Chondrocyte (in vitro differentiated cells): ENCODE measurements at places on chromosomes 1 and 21.

- no peak overlapping the region for H3K4me3 ChIP-seq
- no peaks in the 10 kb centered on the region for H3K36me3 ChIP-seq
- H3K4me1 ChIP-seq: peaks cover 3% of the 10 kb centered on the region
- no peak overlapping the region for H3K27ac ChIP-seq
These were observed 75.5 kb downstream of the TPR start for GRCh38 chr1:186299570-186299969.

GRCh38 chr1:67815303-67816094 is 17.8 kb downstream of the GNG12 start:
- peaks cover 70% of the 10 kb centered on the region for H3K4me1 ChIP-seq
- peak overlapping the region; percentile 53 for H3K27ac ChIP-seq
- no peak overlapping the region for H3K4me3 ChIP-seq
- no peaks in the 10 kb centered on the region for H3K27me3 ChIP-seq
- H3K36me3 ChIP-seq: no peaks in the 10 kb centered on the region

DNA sequence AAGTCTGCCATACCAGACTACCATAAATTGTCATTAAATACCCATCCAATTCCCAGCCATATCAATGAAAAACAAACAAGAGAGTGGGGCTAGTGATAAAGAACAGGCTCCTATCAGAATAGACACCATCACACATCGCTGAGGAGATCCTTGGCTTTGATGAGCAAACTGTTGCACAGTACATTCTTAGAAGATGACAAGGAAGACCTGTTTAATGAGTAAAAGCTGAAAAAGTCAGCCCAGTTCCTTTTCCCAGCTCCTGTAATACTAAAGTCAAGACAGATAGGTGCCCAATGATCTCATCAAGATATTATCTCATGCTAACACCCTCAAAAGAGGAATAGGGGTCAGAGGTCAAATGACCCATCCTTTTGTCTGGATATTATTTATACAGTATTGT is 164.5 kb upstream of the COA6 start:
- H3K27ac ChIP-seq: no peak overlapping the region
- H3K4me3 ChIP-seq: no peak overlapping the region
- H3K27me3 ChIP-seq: peaks cover 14% of the 10 kb centered on the region
- peaks cover 10% of the 10 kb centered on the region for H3K4me1 ChIP-seq
- no peak for DNase-seq
- H3K36me3 ChIP-seq: no peaks in the 10 kb centered on the region

- DNase-seq: no peak
- no peaks in the 10 kb centered on the region for H3K4me1 ChIP-seq
- H3K4me3 ChIP-seq: no peak overlapping the region
These were observed 233.2 kb upstream of the NR5A2 start for GRCh38 chr1:199794105-199794863.

GRCh38 chr1:167476061-167476460 is 42.3 kb downstream of the CD247 start:
- H3K4me3 ChIP-seq: no peak overlapping the region
- H3K4me1 ChIP-seq: no peaks in the 10 kb centered on the region
- H3K27me3 ChIP-seq: peaks cover 32% of the 10 kb centered on the region
- H3K36me3 ChIP-seq: no peaks in the 10 kb centered on the region
- no peak overlapping the region for H3K27ac ChIP-seq

DNA sequence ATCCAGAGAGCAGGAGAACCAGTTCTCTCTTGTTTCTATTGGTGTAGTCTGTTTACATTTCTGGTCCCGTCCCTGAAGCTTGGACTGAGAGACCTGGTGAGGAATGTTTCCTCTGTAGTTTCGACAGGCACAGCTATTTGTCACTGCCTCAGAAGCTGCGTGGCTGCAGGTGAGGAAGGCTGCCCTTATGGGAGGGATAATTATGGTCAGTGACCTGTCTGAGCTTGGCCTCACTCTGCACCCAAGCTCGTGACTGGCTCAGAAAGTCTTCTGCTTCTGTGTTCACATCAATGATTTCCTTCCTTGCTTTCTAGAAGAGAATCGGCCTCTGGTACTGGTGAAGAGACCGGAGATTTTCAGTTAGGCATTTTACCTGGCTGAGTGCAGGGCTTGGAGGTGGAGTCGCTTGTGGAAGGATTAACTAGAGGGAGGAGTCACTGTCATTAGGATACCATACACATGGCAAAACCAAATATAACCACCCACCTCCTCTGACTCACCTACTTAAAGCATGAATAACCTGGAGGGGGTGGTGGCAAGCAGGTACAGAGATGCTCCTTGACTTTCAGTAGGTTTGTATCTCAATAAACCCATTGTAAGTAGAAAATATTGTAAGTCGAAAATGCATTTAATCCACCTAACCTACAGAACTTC is 19.9 kb upstream of the WDR26 start:
- H3K36me3 ChIP-seq: peaks cover 1% of the 10 kb centered on the region
- no peak overlapping the region for H3K27ac ChIP-seq
- peaks cover 14% of the 10 kb centered on the region for H3K4me1 ChIP-seq
- H3K27me3 ChIP-seq: no peaks in the 10 kb centered on the region

GRCh38 chr21:46021978-46022544 is 40.5 kb downstream of the COL6A1 start:
- no peak overlapping the region for H3K27ac ChIP-seq
- DNase-seq: no peak
- H3K4me1 ChIP-seq: peaks cover 28% of the 10 kb centered on the region
- H3K36me3 ChIP-seq: no peaks in the 10 kb centered on the region
- no peaks in the 10 kb centered on the region for H3K27me3 ChIP-seq
- H3K4me3 ChIP-seq: no peak overlapping the region

DNA sequence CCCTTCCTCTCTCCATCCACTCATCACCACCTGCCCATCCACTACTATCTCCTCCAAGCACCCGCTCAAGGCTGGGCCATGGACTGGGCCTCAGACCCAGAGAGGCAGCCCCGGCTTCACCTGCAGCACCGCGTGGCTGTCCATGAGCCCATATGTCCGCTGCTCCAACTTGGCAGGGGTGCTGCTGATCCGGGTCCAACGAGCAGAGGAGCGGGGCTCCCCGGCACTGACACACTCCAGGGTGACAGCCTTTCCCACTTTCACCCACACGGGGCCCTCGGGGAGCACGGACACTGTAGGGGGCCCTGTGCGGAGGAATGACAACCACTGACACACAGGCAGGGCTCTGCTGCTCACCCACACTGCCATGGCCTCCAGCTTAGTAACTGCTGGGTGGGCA is 28.9 kb downstream of the LDLRAD2 start:
- peaks cover 35% of the 10 kb centered on the region for H3K36me3 ChIP-seq
- H3K27me3 ChIP-seq: no peaks in the 10 kb centered on the region
- no peak overlapping the region for H3K4me3 ChIP-seq
- DNase-seq: no peak

GRCh38 chr1:59045636-59046035 is 251.3 kb upstream of the FGGY start:
- peaks cover 18% of the 10 kb centered on the region for H3K4me1 ChIP-seq
- no peaks in the 10 kb centered on the region for H3K36me3 ChIP-seq
- no peak overlapping the region for H3K4me3 ChIP-seq
- no peak overlapping the region for H3K27ac ChIP-seq
- H3K27me3 ChIP-seq: no peaks in the 10 kb centered on the region

DNA sequence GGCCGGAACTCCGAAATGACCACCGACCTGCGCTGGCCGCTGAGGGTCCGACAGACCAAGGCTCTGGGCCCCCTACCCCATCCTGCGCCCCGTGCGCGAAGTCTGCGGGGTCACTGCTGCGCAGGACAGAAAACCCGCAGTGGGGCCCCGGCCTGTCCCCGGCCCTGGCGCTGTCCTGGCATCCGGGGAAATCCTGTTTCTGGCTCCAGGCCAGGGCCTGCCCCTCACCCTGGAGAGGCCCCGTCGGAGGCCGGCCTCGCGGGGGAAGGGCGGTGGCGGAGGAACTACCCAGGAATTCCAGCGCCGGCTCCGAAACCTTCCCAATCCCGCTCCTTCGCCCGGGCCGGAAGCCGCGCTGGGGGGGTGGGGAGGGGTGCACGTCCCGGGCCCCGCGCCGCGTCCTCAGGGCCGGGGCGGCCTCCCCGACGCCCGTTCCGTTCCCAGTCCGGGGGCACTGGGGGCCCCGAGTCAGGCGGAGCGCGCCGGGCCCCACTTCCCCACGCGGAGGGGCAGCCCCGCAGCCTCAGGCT is 77.0 kb downstream of the MORN1 start:
- no peaks in the 10 kb centered on the region for H3K27me3 ChIP-seq
- no peak for DNase-seq
- no peaks in the 10 kb centered on the region for H3K36me3 ChIP-seq
- peak overlapping the region; percentile 69 for H3K27ac ChIP-seq
- H3K4me1 ChIP-seq: peaks cover 31% of the 10 kb centered on the region
- peak overlapping the region; percentile 22 for H3K4me3 ChIP-seq

GRCh38 chr21:16322454-16322853 is 592.7 kb downstream of the USP25 start:
- H3K27me3 ChIP-seq: no peaks in the 10 kb centered on the region
- H3K36me3 ChIP-seq: peaks cover 2% of the 10 kb centered on the region
- H3K4me3 ChIP-seq: peak overlapping the region; percentile 36
- no peak for DNase-seq
- peaks cover 44% of the 10 kb centered on the region for H3K4me1 ChIP-seq

DNA sequence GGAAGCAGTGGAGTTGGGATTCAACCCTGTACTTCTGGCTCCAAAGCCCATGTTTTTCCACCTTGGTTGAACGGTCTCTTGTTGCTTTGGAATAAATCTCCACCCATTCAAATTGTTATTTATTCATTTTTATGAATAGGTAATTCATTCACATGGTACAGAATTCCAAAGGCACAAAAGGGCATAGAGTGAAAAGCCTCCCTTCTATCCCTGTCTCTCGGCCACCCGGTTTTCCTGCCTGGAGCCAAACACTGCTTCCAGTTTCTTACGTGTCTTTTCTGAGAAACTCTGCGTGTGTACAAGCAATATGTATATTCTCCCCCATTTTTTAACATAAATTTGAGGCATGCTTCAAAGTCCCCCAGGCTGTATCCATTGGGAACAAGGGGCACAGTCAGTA is 3.9 kb downstream of the EXTL1 start:
- H3K27ac ChIP-seq: no peak overlapping the region
- no peaks in the 10 kb centered on the region for H3K36me3 ChIP-seq
- H3K4me1 ChIP-seq: peaks cover 40% of the 10 kb centered on the region
- DNase-seq: no peak
- H3K4me3 ChIP-seq: no peak overlapping the region
- H3K27me3 ChIP-seq: no peaks in the 10 kb centered on the region

DNA sequence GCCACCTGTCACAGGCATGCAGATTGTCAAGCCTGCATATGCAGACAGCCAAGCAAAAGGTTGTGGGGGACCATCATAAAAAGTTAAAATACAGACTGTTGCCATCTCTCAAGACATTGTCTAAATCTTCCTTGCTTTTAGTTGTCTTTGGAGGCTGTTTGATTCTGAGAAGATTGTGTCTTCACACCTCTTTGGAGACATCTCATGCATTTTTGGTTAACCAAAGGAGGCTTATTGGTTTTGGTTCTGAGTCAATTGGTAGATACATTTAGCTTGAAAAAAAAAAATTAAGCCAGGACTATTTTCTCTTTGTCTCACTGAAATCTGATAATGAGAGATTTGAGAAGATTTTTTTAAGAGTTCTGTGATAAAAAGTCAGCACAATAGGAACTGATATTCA is 217.6 kb downstream of the LYPLAL1 start:
- no peak overlapping the region for H3K4me3 ChIP-seq
- no peak for DNase-seq
- H3K4me1 ChIP-seq: no peaks in the 10 kb centered on the region
- no peak overlapping the region for H3K27ac ChIP-seq
- H3K36me3 ChIP-seq: peaks cover 3% of the 10 kb centered on the region

DNA sequence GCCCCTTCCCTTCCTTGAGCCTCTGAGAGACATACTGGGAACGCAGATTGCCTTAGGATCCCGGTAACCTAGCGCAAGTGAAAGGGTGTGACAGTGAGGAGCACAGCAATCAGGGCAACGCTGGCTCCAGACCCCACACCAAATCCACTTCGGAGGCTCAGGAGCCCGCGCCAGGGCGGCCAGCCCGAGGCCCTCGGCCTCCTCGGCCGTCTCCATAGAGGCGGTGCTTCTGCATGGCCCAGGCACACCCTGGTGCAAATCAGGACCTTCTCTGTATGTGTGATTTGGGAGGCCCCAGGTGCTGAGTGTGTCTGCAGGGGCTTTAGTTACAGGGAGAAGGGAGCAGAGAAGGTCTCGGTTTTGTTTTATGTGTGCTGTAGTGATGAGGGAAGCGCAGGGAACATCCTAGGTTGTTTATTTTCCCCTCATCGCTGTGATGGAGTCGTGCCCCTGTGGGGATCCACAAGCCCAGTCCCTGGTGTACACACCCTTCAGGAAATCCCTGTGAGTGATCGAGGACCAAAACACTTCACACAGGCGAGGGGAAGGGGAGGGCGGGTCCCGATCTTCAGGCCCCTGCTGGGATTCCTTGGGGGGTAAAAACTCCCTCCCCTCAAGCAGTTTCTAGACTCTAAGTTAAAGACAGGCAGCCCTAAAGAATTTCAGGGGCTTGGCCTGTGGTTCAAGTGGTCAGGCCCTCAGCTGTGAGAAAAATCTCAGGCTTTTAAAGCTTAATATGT is 9.4 kb downstream of the KIAA1614 start:
- peak; percentile 62 for DNase-seq
- H3K27me3 ChIP-seq: no peaks in the 10 kb centered on the region
- no peak overlapping the region for H3K27ac ChIP-seq
- no peak overlapping the region for H3K4me3 ChIP-seq

DNA sequence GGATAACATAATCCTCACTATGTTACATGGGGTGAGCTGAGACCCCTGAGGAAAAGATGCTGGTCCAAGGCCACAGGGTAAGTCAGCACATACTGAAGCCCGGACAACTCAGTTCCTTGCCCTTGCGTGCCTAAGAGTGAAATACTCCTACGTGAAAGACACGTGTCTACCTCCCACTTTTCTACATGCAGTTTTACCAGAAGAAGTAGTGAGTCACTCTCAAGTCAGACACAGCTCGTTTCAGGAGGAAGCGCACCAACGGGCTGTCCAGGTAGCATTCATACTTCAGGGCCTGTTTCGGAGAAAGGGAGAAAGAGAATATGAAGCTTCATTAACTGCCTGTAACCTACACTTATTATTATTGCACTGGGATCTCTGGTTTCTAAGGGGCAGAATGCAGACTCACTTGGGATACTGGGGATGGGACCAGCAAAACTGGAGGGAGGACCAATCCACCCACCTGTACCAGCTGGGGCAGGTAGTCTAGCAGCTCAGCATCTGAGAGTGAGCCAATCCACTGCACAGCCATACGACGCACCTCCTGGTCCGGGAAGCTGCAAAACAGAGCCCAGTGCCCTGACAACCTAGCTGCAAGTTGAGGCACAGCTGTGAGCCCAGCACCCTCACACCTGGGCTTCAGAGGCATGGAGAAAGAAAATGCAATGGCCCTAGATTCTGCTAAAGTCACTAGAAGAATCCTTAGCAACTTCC is 32.4 kb upstream of the PPP1R15B start:
- peaks cover 41% of the 10 kb centered on the region for H3K36me3 ChIP-seq
- no peaks in the 10 kb centered on the region for H3K27me3 ChIP-seq
- peaks cover 6% of the 10 kb centered on the region for H3K4me1 ChIP-seq
- DNase-seq: no peak
- H3K4me3 ChIP-seq: no peak overlapping the region

DNA sequence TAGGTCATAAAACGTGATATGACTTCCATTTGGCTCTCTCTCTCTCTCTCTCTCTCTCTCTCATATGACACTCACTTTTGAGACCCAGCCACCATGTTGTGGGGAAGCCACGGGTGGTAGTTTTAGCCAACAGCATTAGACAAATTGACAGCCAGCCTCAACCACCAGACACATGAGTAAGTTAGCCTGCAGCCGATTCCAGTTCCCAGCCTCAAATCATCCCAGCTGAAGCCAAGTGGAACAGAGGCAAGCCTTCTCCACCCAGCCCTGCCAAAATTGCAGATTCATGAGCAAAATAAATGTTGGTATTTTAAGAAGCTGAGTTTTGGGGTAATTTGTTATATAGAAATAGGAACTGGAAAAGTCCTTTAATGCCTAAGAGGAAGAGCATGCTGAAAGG is 98.0 kb upstream of the DNAH14 start:
- no peak for DNase-seq
- H3K27me3 ChIP-seq: peaks cover 24% of the 10 kb centered on the region
- no peaks in the 10 kb centered on the region for H3K36me3 ChIP-seq
- no peak overlapping the region for H3K4me3 ChIP-seq
